ENCODE measurements at places on chromosomes 11 and 22.

GRCh38 chr11:30938171-30938570, 352.0 kb upstream of the MPPED2 start:
- no peak for DNase-seq

GRCh38 chr11:122796128-122796717, 42.1 kb upstream of the CRTAM start:
- no peak for DNase-seq

- DNase-seq, result no peak
Measured at GRCh38 chr11:94088906-94089305, 39.7 kb upstream of the PANX1 start.

DNA sequence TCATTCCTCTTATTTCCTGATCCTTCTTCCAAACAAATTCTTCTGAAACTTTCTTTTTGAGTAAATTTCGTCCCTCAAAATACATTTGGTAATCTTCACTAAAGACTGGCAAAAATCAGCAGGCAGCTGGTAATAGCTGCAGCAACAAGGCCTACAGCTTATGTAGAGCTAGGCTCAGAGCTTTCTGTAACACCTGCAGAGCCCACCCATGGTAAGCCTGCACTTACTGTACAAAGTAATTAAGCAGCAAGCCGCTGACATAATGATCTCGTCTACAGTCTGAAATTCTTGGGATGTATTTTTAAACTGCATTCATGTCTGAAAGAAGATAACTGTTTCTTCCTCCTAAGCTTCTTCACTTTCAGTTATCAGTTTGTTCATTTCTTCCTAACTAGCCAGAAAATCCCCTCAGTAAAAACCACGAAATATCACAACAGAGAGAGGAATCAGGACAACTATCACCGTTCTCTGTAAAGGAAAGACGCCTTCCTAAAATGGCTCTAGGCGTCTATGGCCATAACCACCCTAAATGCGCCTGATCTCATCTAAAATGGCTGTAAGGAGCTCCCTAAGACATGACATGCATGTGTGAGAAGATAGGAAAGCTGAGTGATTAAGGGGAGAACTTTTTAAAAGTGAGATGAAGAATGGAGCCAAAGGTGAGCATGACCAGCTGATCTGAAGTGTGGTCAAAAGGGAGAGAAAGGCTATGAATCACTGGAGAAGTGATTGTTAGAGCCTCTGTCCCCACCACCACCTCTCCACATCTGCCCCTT, 56.2 kb downstream of the DENND5A start:
- no peak for DNase-seq

DNA sequence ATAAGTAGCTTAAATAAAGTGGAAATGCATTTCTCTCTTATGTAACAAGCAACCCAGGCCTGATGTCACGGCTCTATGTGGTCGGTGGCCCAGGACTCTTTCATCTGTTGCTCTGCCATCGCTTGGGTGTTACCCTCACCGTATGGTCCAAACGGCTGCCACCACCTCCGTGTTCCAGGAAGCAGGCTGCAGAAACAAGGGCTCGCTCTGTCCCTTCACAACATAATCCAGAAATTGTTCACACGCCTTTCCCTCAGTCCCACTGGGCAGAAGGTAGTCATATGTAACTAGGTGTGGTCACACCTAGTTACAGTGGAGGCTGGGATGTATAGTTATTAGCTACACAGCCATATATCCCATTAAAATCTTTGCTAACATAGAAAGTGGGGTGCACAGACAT, 421.0 kb downstream of the SOX6 start:
- DNase-seq, result no peak

- DNase-seq, result peak; percentile 66
Measured at GRCh38 chr11:35617687-35618496, at the start of gene FJX1. TSS of gene FJX1 (plus strand) at chr11:35618460. CDS start at chr11:35618637, 177 bp downstream.

DNA sequence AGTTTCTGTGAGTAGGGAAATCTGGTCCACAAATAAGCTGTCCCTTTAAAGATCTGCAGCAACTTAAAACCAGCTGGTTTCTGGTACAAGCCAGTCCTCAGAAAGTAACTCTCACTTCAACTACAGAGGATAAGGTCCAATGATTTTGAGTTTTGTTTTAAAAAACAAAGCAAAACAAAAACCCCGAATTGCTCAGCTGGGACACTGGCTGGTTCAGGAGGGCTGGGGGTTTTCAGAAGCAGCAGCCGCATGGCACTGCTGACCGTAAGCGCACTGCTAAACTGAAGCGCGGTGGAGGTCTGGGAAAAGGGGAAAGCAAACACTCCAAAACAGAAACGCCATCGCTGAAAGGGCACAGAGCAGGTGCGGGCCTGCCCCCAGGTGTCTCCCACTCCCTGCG, 59.7 kb downstream of the MICAL3 start:
- peak; percentile 40 for DNase-seq

- DNase-seq, result no peak
Measured at GRCh38 chr11:116279511-116279910, 493.3 kb downstream of the BUD13 start.

GRCh38 chr11:18108254-18108653, 2.4 kb upstream of the SAAL1 start:
- no peak for DNase-seq

GRCh38 chr11:103007521-103007920, 52.0 kb upstream of the MMP13 start:
- no peak for DNase-seq

DNA sequence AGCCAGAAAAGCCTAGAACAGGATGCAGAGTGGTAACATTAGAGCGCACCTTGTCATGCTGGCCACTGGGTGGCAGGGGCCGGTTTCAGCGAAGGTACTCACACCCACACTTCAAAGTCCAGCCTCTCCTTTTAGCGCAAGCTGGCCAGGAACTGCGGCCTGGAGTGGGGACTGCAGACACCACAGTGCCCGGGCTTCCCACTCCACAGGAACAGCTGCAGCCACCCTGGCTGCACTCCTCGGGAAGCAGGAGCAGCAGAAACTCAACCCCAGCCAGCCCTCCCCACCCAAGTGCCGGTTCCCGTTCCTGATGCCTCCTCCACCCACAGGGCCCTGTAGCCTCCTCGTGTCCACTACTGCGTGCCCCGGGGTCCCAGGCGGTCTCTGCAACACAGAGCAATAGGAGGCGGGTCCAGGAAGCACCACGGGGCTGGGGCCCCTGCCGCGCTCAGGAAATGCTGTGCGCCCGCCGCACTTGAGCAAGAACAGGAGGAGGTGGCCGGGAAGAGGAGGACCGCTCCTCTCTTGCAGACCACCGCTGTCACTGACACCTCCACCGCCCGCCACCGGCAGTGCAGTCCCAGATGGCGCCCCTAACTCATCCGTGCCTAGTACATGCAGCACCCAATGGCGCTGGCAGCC, 2.2 kb downstream of the RFPL2 start:
- no peak for DNase-seq

- DNase-seq, result no peak
Measured at GRCh38 chr11:86248609-86249008, 4.1 kb downstream of the EED start.

GRCh38 chr11:130037058-130037457, 32.6 kb upstream of the APLP2 start:
- DNase-seq, result no peak

DNA sequence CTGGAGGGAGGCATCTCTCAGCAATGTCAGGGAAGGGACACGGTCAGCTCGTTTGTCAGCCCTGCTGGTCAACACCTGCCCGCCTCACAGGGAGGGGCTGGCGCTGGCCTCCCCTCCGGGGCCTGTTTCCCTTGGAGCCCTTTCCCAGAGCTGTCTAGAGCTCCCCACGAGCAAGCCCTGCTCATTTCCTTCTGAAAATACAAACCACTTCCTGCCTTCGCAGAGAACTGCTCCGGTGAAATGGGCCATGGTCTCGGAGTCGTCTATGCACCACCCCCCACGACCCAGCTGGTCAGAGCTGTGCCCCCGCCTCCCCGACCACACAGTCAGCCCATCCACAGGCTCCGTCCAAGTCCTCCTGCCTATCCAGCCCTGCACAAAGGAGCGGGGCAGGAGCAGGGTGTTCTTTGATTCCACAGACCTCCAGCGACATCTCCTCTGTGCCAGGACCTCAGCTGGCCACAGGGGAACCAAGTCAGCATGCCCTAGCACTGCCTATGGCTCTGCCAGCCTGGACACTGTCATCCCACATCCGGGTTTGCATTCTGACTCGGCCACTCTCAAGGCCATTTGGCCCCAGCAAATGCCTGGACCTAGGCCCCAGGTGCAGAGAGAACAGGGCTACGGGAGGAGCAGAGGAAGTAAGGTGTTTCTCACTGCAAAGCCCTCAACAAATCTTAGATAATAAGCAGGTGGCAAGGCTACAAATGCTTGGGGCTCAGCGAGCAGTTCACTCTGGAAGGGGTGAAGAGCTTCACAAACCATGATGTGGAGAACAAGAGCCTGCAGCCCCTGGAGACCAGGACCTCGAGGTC, 82.1 kb upstream of the WNT11 start:
- DNase-seq, result no peak

GRCh38 chr11:68929135-68929534, 25.4 kb downstream of the IGHMBP2 start:
- no peak for DNase-seq

GRCh38 chr22:19120829-19121630, 1.2 kb downstream of the DGCR2 start:
- no peak for DNase-seq

GRCh38 chr11:74311352-74311926, at the start of gene P4HA3:
TSS of gene P4HA3 (minus strand) at chr11:74311640. CDS start at chr11:74311611, 29 bp downstream.
- DNase-seq, result peak; percentile 33

DNA sequence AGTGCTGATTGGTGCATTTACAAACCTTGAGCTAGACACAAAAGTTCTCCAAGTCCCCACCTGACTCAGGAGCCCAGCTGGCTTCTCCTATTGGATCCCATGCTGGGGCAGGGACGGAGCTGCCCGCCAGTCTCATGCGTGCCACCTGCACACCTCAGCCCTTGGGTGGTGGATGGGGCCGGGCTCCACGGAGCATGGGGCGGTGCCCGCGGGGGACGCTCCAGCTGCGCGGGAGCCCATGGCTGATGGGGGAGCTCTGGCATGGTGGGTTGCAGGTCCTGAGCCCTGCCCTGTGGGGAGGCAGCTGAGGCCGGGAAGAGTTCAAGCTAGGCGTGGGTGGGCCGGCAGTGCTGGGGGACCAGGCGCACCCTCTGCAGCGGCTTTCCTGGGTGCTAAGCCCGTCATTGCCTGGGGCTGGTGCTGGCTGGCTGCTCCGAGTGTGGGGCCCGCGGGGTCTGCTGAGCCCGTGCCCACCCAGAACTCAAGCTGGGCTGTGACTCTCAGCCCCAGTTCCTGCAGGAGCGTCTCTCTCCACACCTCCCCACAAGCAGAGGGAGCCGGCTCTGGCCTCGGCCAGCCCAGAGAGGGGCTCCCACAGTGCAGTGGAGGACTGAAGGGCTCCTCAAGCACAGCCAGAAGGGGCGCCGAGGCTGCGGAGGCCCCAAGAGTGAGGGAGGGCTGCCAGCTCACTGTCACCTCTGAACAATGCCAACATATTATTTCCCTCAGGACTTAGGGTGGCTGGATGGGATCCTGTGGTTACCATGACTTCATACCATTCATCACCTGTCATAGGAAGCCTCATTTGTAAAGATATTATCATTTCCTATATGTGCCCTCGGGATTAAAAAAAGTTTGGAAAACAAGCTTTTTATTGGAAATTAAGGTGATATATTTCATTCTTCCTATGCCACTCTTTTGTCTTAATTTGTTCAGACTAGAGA, 688.7 kb downstream of the ETS1 start:
- DNase-seq, result no peak

Data from GM18507 (cell line).